Omental fat pad (tissue), 4 donors: ENCODE measurements at places on chromosomes 7 and 10.

DNA sequence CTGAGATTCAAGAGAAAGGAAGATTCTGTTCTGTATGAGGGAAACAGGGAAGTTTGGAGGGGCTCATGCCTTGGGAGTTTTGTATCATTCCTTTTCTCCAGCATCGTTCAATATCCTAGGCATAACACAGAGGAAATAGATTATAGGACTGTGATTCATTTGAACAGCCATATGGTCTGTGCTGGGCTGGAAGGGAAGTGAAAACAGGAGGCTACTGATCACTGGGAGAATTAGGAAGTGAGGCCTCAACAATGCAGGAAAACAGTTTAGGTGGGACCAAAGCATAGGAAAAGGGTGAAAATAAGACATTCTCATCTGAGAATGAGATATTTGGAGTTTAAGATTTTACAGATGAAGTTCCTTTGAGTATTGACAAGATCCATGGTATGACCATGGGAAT lies 70.7 kb upstream of the MKX start:
- DNase-seq = no peak

- DNase-seq = no peak
Measured at GRCh38 chr7:84195295-84196060, 889 bp upstream of the SEMA3A start.

DNA sequence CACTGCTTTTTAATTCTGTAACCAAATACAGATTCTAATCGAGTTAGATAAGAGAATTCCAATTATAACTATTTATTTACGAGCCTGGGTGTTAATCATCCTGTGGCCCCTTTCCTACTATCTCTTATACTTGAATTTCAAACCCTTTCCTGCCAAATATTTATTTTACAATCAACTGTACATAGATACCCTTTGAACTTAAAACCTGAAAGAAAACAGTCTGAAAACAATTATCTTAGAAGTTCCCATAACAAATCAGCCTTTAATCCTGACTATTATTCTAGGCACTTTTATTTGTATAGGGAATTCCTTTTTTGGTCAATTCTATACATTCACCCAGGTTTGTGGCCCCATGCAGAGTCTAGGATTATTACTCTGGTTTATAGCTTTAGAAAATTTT lies 10.6 kb upstream of the GPR37 start:
- DNase-seq = no peak

- DNase-seq = no peak
Measured at GRCh38 chr10:113339121-113339520, 213.7 kb upstream of the HABP2 start.

- no peak for DNase-seq
Measured at GRCh38 chr10:84140036-84140379, 699 bp downstream of the GHITM start.

- no peak for DNase-seq
Measured at GRCh38 chr10:71253981-71254818, 41.8 kb downstream of the UNC5B start.

GRCh38 chr7:26356229-26356628 lies 64.6 kb downstream of the SNX10 start:
- DNase-seq = no peak

DNA sequence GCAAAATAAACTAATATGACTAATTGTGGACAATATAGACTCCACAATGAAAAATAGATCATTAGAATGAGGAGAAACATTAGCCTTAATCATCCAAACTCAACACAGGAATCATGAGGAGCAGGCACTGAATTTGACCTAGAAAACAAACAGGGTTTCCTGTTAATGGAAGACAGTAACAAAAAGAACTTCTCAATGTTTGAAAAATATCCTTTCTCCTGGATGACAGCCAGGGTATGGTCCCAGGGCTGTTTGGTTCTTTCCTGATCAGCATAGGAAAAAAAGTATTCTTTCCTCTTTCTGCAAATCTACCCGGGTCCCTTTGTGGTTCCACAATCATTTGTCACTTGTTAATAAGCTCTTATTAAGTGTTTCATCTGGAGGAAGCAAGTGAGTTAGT lies 145.3 kb upstream of the SVIL start:
- DNase-seq = no peak

GRCh38 chr7:44431091-44431608 lies 59.3 kb downstream of the NUDCD3 start:
- DNase-seq = no peak

GRCh38 chr7:151836927-151837205 lies 40.0 kb downstream of the PRKAG2 start:
- DNase-seq = no peak

DNA sequence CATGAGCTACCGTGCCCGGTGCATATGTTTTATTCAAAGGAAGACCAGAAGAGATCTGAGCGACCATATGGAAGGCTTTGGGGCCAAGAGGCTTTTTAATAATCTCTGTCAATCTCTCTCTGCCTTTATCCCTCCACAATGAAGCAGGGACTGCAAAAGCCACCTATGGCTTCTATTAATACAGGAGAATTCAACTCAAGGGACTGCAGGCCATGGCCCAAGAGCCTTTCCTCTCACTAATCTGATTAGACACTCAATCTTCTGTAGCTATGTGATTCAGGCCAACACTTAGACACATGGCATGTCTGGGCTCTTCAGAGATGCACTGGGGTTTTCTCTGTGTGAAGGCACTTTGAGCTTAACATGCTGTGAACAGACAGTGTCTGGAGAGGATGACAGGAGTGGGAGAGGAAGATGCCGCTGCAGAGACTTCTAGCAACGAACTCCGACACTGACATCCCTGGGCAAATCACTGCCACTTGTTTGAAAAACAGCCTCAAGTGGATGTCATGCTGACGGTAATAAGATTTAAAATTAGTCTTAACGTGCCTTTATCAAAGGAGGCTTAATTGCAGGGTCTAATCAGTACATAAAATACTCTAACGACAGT lies 114.4 kb upstream of the AOAH start:
- DNase-seq = no peak

DNA sequence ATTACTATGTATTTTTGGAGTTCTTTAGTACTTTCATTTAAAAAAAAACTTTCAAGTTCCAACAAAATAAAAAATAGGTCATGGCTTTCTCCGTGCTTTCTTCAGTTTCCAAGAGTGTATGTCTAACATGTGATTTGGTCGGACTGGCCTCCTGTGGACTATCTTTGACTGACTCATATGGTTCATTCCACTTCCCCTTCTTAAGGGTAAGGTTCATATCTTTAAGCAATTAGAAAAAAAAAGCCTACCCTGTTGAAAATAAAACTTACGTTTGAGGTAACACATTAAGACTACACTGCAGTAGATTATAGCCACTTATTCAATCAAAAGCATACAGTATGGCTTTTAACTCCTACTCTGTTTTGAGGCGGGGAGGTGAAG lies 112.8 kb upstream of the AHR start:
- no peak for DNase-seq

DNA sequence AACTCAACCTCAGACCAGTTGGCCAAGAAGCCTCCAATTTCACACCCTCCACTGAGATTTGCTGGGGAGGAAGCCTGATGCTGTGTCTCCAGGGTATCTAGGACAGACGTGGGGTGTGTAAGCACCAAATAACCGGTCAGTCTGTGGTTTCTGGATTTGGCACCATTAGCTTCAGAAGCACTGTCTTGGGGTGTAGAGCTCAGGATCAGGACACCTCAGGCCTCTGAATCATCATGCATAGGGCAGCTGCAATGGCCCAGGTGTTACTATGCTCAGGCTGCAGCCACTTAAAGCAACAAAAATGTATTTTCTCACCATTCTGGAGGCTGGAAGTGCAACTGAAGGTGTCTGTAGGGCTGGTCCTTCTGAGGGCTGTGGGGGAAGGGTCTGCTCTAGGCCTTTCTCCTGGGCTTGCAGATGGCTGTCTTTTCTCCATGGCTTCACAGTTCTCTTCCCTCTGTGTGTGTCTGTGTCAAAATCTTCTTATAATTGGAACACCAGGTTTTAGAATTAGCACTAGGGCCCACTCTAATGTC lies 73.4 kb upstream of the SEPHS1 start:
- no peak for DNase-seq

DNA sequence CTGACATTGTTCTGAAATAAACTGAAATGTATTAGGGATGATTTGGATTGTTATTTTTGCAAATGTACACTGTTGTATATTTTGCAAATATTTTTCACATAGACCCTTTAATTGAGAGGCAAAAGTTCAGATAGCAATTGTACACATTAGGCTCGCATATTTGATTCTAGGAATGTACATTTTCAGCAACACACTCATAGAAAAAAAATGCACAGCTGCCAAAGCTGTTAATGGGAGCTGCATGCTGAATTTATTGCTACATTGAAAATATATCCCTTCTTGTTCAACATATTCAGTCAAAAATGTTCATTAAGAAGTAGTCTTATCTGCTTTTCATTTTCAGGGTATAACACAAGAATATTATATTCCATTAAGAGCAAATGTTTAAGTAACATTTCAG lies 512.9 kb downstream of the ATRNL1 start:
- no peak for DNase-seq

DNA sequence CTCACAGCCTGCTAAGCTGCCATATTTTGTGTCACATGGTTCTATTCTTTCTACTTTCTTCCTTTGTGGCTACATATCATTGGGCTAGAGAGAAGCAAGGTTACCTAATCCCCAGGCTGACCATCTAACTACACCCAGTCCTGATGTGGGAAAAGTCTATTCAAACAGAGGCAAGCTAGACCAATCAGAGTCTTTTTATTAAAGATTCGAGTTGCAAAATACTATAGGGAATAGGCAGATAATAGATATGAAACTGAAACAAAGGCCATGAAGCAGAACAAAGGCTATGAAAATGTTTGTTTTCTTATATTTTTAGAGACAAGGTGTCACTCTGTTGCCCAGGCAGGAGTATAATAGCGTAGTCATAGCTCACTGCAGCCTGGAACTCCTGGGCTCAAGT lies 36.7 kb downstream of the MTERF1 start:
- no peak for DNase-seq

- peak; percentile 47 for DNase-seq
Measured at GRCh38 chr7:94657771-94658693, 2.1 kb upstream of the SGCE start.

DNA sequence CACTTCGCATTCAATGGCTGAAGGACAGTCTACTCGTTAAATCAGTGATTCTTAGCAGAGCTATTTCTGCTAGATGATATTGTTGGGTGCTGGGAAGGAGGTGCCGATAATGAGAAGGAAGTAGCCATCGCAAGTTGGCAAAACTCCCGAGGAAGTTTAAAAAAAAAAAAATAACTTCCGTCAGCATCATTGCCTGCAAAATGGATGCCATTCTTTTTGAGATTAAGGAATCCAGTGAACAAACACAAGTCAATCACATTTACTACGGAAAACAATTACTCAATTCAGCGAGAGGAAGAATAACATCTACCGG lies 74.4 kb upstream of the SFMBT2 start:
- no peak for DNase-seq

- no peak for DNase-seq
Measured at GRCh38 chr10:86443069-86443468, 76.5 kb upstream of the GRID1 start.

- no peak for DNase-seq
Measured at GRCh38 chr10:114879541-114880158, 58.1 kb downstream of the FHIP2A start.

DNA sequence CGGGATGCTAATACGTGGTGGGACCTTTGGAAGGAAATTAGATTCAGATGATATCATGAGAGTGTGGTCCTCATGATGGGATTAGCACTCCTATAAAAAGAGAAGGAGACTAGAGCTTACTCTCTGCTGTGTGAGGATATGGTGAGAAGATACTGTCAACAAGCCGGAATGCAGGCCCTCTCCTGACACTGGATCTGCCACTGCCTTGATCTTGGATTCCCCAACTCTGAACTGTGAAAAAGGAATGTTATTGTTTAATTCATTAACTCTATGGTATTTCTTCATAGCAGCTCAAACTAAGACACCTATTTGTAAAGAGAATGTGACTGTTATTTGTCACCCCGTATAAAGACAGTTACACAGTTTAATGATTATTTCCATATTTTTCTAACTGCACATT lies 1227.5 kb upstream of the C7orf33 start:
- no peak for DNase-seq

DNA sequence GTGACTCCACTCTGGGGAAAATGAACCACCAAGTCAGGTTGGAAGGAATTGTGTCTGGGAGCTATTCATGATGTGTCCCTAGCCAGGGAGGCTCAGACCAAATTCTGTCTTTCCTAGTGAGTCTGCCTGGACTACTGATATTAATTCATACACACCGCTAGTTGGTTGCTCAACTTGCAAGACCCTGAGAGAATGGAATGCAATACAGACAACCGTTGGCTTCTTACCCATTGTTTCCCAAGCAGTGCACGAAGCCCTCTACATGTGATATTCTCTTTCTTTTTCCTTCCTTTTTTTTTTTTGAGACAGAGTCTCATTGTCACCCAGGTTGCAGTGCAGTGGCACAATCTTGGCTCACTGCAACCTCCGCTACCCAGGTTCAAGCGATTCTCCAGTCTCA lies 19.4 kb upstream of the SRGN start:
- no peak for DNase-seq

GRCh38 chr7:131792311-131792710 lies 235.9 kb upstream of the PODXL start:
- DNase-seq = no peak
